ENCODE measurements at places on chromosomes 7 and 10.

GRCh38 chr7:44534501-44534900 is 6.6 kb downstream of the NPC1L1 start:
- peak; percentile 85 for DNase-seq

DNA sequence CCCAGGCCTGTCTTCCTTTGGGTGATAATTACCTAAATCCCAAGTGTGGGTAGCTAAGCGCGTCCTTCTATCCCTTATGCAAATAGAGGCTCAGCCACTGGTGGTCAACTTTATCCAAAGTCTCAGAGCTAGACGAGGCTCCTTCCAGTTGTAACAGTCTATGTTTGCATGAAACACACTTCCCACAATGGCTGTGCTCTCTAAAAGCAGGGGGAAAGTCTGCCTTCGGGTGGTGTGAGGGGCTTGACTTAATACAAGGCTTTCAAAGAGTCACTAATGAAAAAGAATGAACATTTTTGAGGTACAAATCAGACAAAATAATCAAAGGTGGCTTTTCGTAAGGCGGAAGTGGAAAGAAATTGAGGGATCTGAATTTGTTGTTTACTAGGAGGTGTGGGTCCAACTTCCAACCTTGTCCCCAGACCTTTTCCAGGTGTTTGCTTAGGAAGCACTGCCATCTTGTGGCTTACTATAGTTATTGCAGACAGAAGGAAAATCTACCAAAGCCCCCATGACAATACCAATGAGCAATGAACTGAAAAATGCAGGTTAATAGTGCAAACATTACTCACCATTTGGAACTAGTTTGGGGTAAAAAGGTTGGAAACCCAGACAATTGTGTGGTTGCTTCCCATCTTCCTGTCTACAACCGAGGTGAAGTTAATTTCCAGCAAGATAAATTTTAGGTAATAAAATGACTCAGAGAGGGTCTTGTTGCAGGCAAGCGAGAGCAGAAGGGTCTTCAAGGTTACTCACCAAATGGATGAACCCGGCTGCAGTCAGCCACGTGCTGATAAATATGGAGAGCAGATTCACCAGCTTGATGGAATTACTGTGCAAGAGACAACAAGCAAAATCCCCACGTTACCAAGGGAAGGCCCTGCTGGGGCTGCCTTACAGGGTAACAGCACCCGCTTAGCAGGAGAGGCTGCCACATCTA is 525.7 kb downstream of the KCNMA1 start:
- DNase-seq = peak; percentile 35

- DNase-seq = no peak
Measured at GRCh38 chr10:14571866-14572507, 202.7 kb downstream of the FAM107B start.

DNA sequence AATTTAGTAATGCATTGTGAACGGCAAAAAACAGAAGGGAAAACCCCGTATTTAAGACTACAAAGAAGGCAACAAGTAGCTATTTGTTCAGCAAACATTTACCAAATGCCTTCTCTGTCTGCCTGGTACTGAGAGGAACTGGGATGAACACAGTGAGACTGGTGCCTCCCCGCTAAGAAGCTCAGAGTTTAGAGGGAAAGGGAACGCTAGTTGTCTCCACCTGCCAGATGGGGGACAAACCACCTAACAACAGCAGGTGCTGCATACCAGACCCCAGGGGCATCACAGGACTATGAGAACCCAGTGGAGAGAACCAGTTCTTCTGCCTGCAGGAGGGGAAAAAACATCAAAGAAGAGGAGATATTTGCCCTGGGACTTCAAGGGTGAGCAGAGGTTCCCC is 147.1 kb downstream of the SLC25A13 start:
- DNase-seq = no peak

- DNase-seq = no peak
Measured at GRCh38 chr10:14578060-14578952, 196.4 kb downstream of the FAM107B start.

DNA sequence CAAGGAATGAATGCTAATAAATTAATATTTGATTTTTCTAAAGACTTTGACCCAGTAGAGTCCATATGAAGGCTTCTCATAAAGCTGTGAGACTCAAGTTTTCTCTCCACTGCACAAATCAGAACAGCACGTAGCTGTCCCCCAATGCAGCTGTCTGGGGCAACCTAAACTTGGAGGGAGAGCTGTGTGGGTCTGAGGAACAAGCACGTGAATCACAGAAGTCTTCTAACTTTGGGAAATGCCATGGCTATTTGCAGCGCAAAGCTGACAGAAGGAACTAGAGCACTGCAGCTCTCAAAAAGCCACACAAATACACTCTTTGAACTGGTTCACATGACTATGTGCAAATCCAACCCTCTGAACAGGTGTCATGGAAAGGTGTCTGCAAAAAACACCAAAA is 47.9 kb downstream of the COL1A2 start:
- DNase-seq = no peak

- DNase-seq = peak; percentile 12
Measured at GRCh38 chr10:75404815-75405597, 3.4 kb upstream of the ZNF503 start.

- no peak for DNase-seq
Measured at GRCh38 chr7:44735403-44736165, 13.1 kb upstream of the ZMIZ2 start.

DNA sequence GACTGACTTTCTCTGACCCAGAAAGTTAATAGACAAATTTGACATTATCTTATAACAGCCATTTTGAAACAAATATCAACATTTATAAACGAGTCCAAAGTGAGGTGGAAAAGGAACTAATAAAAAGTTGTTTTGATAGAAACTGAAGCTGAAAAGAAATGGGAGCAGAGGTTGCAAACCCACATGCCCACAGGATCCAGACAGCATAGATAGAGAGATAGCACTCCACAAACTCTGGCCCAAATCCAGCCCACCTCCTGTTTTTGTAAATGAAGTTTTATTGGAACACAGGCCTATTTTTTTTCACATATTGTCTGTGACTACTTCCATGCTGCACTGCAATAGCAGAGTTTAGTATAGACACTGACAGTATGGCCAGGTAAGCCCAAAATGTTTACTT is 171.9 kb downstream of the PRKG1 start:
- no peak for DNase-seq

GRCh38 chr10:132407846-132408278 is 10.9 kb downstream of the PWWP2B start:
- no peak for DNase-seq

GRCh38 chr10:116849248-116850057 is at the start of gene ENO4:
TSS of gene ENO4 (plus strand) at chr10:116849499. CDS start at chr10:116849567, 68 bp downstream.
- DNase-seq = no peak

DNA sequence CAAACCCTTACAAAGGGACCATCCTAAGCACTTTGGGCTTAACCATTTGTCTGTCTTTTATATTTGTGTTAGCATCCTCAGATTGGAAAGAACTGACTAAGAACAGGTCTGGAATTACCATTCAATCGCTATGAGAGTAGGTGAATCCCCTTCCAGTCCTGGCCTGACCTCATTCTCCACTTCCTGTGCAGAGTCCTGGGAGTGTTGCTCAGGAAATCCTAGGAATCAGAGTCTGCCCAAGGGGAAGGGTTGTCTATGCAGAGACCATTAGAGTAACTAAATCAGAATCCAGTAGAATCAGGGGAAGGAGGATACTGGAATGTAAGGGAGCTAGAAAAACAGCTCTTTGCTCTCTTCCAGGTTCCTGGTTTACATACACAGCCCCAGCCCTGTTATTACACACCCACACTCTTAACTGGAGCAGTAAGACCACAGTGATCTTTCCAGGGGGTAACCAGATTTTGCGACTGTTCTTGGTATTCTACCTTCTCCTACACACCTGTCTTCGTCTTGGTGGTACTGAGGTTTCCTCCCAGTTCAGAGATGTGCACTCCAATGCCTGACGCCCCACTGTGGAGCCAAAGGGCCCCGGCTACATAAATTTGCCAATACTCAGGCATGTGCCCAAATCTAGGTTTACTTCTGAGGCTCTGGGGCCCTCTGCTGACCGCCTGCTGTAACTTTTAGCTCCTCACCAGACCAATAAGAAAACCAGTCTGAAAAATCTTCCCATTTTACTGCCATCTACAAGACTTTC is 103.7 kb downstream of the RNF216 start:
- peak; percentile 69 for DNase-seq

- no peak for DNase-seq
Measured at GRCh38 chr10:130747946-130748345, 563.6 kb downstream of the TCERG1L start.

DNA sequence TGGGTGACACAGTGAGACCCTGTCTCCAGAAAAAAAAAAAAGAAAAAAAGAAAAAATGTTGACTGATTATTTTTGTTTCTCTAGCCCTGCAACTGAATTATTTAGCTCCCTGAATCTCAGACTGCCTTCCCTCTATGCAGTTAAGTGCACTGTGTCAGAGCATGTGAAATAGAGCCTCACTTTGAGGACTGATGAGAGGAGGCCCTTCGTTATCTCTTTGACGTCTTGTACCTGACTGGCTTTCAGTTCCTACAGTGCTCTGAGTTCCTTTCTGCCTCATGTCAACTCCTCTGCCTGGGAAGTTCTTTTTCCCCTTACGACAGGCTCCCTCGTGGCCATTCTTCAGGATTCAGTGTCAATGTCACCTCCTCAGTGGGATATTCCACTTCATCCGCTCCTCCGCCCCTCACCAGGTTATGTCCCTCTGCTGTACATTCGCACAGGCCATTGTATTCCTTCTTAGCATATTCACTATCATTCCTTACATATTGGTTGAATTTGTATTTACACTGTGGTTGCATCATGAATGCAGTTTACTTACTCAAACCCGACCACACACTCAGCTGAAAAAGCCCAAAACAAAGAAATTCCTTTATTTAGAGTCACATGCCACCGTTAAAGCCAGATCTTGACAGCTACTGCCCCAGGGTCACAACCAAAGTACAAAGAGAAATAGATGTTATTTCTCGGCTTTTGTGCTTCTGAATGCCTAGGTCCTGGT is 18.1 kb upstream of the CAMK2G start:
- DNase-seq = peak; percentile 76

- DNase-seq = no peak
Measured at GRCh38 chr7:150407588-150408392, 28.7 kb downstream of the ZNF775 start.

- DNase-seq = no peak
Measured at GRCh38 chr10:49397036-49397999, 1.4 kb upstream of the DRGX start.

GRCh38 chr10:47036771-47037170 is 125.5 kb downstream of the PTPN20 start:
- DNase-seq = no peak

DNA sequence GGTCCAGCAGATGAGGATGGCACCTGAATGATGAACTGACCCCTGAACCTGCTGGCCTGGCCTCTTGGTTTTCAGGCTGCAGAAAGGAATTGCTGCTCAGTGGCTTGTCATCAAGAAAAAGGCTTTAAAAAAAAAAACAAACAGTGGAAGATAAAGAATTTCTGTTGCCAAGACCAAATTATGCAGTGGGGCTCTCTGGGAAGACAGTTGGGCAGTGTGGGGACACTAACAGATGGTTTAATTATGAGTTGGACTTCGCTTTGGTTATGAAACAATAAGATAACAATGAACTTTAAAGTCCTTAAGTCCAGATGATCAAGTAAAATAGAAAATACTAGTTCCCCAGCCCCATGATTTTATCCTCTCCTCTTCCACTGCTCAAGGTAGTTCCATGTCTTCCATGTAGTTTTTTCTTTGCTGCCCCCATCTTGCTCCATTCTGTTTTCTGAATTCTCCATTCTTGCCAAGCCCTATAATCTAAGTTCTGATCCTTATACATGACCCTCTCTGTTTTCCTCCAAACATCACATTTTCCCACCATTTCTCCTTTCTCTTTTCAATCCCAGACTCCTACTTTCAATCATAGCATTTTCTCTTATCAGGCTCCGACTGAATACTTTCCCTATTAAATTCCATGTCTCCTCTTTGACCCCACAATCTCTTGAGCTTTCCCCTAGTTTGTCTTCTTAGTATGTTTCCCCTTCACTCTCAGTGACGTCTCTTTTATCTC is 52.6 kb downstream of the ANK3 start:
- no peak for DNase-seq

- no peak for DNase-seq
Measured at GRCh38 chr7:52540041-52540440, 495.4 kb upstream of the POM121L12 start.

GRCh38 chr10:117541909-117542705 is 439 bp upstream of the EMX2 start:
- no peak for DNase-seq

- DNase-seq = no peak
Measured at GRCh38 chr10:125343118-125343925, 183.0 kb upstream of the CTBP2 start.

- DNase-seq = no peak
Measured at GRCh38 chr7:47422611-47423010, 159.3 kb downstream of the TNS3 start.

- DNase-seq = no peak
Measured at GRCh38 chr7:156368053-156368843, 272.3 kb upstream of the RNF32 start.

- DNase-seq = no peak
Measured at GRCh38 chr7:129263168-129263567, 38.3 kb downstream of the AHCYL2 start.
